Adipocyte (in vitro differentiated cells): ENCODE measurements at places on chromosomes 2 and 18.
A peak's percentile ranks its signal among the peaks of the same experiment; 100 is the strongest.

DNA sequence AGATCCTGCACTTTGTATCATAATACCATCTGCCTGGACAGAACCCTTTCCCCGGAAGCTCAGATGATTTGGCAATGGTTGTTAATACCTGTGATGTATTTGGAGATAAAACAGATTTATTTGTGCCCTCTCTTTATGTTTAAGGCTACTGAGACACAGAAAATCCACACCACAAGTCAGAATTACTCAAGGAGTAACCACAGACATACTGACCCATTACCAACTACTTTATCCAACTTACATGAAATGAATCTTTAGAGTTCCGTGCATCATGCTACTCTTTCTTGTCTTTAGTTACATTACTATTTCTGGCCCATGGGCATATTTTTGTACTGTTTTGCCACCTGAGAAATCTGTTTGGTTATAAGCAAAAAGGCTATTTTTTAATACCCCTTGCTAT is 384.0 kb downstream of the STK39 start:
- DNase-seq: no peak

DNA sequence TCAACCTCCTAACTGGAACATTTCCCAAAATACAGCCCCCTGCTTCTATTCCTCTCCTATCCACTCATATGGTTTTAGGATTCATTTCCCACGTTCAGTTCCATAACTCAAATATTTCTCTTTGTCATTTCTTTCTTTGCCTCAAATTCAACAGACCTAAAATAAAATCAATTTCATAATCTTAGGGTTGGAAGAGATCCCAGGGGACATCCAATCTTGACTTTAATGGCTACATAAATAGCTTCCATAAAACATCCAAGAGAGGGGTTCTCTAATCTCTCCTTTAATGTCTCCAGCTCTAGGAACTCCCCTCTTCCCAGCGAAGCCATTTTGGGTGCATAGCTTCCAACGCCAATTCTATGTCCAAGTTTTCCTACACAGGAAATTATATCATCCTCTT is 33.8 kb downstream of the RBKS start:
- DNase-seq: peak; percentile 7

- DNase-seq: no peak
These were observed 92.2 kb upstream of the ITGB6 start for GRCh38 chr2:160292225-160292624.

DNA sequence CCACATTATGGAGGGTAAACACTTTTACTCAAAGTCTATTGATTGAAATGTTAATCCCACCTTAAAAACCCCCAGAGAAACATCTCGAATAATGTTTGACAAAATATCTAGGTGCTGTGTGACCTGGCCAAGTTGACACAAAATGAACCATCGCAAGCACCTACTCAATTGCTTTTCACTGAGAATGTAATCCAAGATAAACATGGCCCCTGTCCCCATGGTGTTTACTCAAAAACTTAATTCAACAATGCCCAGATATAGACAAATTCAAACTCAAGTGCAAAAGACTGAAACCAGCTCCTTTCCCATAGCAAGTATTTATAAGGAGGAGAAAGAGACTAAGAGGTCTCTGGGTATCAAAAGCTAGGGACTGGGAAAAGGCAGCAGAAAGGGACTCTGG is 15.0 kb upstream of the ACMSD start:
- DNase-seq: no peak

DNA sequence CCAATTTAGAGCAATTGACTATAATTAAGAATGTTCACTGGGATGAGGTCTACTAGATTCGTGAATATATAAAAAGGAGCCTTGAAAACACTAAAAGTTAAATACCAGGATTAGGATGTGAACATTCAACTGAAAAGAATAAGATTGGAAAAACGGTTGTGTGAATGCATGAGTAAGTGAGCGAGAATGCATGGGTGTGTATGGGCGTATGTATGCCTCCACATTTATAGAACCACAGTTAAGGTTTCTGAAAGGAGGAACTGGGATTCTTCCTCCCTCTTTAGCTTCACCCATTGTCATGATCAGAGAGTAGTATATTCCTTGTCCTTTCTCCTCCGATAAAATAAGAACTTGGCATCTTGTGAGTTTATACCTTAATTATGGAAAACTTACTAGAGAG is 151.1 kb upstream of the UBE2E3 start:
- no peak for DNase-seq

DNA sequence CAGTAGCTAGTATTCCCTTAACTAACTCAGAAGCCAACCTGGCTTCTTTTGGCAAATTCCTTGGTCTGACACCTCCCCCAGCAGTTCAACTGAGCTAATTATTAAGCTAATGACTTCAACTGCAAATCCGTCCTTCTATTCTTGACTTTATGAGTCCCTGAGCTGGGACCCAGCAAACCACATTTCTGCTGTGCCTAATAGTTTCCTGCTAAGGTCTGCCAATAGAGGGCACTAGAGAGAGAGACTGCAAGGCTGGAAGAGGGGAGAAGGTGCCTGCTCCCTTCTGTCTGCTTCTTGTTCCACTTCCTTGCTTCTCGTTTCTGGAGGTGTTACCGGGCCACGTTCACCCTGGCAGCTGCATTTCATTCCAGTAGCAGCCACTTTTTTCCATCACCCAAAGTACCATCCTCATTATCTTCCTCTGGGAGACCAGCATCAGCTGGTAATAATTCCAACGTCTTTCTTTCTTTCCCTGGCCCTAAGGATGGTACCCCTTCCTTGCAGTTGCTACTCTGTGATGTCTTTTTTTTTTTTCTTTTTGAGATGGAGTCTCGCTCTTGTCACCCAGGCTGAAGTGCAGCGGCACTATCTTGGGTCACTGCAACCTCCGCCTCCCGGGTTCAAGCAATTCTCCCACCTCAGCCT is 352.0 kb downstream of the TNS1 start:
- DNase-seq: peak; percentile 81

- DNase-seq: no peak
These were observed 134.8 kb downstream of the RTP5 start for GRCh38 chr2:242004223-242004901.

GRCh38 chr2:128605931-128606330 is 287.3 kb upstream of the HS6ST1 start:
- DNase-seq: no peak

DNA sequence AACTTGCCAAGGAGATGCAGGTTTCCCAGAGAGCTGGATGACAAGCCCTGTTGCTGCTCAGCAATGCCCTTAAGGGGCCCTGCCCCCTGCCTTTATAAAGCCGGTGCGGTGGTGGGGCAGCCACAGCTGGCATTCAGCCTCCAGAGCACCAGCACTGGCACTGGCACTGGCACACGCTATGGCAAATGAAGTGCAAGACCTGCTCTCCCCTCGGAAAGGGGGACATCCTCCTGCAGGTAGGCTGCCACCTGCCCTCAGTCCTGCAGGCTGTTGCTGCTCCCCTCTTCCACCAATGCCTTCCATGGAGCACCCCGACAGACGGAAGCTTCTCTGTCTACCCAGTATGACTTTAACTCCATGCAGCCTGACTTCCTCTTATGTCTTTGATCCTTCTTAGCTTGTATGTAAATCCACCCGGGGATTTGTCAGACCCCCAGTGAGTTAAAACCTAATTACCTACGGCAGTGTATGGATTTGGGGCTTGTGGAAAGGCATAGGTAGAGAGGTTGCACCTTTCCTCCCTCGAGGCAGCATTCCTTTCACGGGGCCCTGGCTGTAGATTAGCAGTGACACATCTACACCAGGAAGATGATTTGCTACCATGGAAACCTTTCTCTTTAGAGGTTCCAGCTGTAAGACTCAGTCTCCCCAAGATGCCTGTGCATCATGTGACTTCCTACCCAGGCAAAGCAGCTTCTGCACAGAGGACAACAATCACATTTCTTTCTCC is at the start of gene DAPL1:
TSS of gene DAPL1 (plus strand) at position 123 of the 730 bp plus-strand sequence. CDS start at position 179, 56 bp downstream.
- DNase-seq: no peak

GRCh38 chr2:120520454-120520853 is 174.5 kb downstream of the INHBB start:
- DNase-seq: no peak

DNA sequence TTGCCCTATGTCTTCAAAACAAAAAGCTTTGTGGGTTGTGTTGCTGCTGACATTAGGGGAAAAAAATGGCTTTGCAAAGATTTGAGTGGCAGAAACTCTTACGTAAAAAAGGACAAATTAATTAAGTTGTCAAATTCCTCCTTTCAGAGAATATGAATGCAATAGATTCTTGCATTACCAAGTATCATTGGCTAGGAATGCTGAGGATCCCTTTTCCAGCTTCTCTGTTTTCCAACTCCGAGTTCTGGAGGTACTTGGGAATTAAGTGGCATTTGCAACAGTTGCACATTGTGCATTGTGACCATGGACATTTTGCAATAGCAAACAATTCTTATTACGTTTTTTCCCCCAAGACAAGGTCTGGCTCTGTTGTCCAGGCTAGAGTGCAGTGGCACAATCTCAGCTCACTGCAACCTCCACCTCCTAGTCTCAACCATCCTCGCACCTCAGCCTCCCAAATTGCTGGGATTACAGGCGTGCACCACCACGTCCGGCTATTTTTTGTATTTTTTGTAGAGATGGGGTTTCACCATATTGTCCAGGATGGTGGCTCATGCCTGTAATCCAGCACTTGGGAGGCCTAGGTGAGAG is 29.9 kb upstream of the PPP1CB start:
- DNase-seq: no peak

- no peak for DNase-seq
These were observed 22.1 kb upstream of the DOCK10 start for GRCh38 chr2:225064362-225064761.

DNA sequence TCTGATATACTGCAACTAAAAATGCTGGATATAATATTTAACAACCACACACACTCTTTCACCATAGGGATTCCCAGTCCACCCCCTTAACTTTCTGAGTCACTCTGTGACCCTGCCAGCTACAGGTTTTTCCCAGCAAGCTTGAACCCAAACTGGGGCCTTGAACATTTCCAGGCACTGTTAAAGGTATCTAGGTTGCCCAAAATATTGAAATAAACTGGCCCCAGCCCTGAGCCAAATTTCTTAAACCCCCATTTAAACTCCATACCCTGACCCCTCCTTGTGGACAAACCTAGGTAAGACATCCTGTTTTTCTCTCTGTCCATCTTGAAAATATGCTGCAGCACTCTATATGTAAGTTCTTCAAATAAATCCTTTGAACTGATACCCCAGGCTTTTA is 19.7 kb upstream of the DCTN1 start:
- DNase-seq: peak; percentile 55

DNA sequence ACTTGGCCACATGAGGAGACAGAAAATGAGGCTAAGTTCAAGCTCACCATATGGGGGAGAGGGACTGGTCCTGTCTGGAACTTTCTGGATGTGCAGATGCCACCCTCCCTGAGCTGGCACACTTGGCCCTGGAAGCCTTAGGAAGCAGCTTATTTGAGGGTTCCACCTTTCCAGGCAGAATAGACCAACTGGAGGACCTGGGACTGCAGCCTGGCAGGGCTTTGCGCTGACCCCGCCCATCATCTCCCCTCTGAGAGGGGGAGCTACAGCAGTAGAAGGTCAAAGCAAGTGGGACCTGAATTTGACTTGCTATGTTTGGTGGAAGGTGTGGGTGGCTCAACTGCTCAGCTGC is 39.5 kb downstream of the TMEM17 start:
- no peak for DNase-seq

DNA sequence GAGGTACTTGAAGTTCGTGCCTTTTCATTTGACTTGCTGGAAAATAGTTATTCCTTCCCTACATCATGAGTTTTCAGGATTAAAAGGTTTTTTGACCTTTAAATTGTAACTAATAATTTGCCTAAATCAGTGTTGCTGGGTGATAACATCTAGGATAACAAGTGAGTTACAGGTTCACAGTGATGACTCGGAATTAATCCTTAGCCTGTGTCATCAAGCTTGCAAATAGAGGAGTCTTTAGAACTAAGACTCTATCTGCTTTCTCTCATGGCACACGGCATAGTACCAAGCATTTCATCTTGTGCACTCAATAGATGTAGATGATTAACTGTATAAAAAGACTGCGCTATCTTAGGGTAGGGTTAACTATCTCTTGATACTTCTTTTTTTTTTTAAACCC is 79.5 kb downstream of the CAMKMT start:
- no peak for DNase-seq

DNA sequence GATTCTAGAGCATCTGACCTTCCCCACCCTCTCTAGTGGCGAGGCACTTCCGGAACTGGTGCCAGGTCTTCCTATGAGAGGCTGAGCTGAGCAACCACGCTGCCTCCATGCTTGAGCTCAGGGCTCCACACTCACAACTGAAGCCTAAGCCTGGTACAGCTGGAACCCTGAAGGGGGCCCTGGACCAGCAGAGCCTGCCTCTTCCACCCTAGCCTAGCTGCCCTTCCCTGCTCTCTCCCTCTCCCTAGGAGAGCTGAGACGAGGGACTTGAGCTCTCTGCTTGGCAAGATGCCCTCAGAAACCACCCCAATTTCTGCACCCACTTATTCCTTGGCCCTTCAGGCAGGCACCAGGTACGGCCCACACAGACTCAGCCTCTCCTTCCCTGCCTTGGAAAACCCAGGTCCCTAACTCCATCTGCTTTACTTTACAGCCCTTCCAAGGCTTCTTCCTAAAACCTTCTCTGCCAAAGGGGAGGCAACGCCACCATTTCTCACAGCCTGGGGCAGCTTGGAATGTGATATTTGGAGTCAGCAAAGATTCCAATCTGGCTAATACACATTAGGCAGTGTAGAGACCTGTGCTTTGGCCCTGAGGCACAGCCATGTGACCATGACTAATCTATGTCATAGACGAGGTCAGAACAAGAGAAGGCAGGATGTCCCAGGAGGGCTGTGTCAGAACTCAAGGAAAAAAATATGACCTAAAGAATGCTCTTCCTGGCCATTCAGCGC is 18.8 kb downstream of the COX7A2L start:
- peak; percentile 70 for DNase-seq

GRCh38 chr2:535222-535621 is 142.0 kb downstream of the TMEM18 start:
- DNase-seq: peak; percentile 19
